ENCODE measurements at places on chromosomes 4 and X.

DNA sequence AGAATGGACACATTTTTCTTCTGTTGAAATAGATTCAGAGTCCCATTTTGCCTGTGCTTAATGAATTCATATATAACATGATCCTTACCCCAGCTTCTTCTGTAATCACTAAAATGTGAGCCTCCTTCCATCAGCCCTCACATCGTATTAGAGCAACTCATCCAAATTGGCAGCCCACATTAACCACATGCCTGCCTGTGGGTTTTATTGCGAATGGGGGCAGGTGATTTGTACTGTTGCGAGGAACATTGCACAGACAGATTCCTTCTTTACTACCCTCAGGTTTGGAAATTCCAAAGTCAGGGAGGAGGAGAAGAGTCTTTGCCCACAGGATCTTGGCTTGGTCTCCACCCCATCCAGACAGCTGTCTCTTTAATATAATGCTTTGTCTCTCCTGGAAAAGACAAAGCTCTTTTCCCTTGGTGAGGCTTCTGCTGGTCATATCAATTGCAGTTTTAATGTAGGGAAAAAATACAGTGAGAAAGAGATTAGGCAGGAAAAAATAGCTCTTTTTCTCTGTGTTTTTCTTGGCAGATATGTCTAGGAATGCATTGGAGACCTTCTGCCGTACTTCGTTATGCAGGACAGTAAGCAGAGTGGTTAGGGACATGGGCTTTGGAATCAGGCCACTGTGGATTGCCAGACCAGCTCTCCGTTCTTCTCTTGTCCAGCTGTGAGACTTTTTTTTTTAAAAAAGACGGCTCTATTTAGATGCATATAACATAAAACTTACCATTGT, 371.2 kb downstream of the AFF2 start:
- peak; percentile 3 for DNase-seq

- DNase-seq: peak; percentile 46
Observed at GRCh38 chr4:83644677-83645659, 109.1 kb downstream of the GPAT3 start.

DNA sequence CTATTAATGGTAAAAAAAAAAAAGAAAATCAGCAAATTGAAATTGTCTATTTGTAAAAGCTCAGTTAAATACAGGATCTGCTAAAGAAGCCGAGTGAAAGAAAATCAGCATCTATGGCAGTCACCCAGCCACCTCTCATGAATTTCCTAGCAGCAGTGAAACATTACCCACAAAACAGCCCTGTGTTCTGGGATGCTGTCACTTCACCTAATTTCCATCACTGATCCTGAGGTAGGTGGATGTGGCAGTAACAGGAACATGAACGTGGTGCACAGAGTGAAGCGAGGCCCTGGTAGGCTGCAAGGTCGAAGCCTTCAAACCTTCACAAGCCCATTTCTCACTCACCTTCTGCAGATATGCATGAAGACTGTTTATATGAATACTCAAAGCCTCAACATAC, 65.2 kb downstream of the RXFP1 start:
- peak; percentile 32 for DNase-seq

DNA sequence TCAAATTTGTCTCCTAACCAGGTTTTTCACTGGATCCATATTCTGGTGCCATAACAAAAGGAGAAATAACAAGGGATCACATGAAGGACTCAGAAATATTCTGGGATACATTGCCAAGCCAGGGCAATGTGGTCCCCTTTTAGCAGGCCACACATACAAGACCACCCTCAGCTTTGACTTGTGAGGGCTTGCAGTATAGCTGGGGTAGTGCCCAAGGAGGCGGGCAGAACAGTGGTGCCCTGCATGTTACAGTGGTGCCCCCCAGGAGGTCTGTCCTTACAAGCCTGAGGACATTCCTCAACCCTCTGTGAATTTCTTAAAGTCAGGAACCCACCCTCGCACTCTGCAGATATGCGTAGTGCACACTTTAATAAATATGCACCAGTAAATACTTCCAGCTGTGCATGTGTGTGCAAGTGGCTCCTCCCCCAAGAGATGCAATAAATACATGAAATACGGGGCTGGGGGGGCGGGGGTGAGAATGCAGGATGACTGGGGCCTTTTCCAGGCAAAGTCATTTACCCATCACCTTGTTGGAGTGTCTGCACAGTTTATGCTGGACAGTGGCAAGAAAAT, 34.4 kb upstream of the TBL1X start:
- no peak for DNase-seq

DNA sequence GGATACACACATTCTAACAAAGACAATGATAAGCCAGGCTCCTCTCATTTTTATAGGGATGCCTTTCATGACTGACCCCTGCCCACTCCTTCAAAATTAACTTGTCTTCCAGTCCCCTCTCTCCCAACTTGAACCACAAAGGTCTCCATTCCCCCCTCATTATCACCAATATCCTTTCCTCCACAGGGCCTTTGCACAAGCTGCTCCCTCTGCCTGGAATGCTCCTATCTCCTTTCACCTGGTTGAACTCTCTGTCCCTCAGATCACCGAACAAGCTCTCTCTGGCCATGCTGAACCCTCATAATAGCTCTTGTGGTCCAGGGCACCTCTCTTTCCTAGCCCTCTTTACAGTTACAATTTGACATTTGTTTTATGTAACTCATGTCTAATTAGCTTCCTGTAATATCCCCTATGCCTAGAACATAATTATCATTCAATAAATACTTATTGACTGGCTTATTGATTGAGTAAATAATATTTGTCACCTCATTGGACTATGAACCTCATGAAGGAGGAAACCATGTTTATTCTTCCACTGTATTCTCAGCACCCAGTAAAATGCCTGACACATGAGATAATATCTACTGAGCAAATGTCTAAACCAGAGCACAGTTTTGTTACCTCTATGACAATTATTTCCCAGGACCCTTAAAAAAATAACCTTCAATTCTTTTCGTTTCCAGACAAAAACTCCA, 266.3 kb upstream of the RASGEF1B start:
- no peak for DNase-seq

GRCh38 chr4:72022553-72022952, 9.2 kb upstream of the NPFFR2 start:
- no peak for DNase-seq

- no peak for DNase-seq
Observed at GRCh38 chr4:100889401-100889800, 371.6 kb upstream of the EMCN start.

GRCh38 chrX:120251471-120252011, 929 bp downstream of the ZBTB33 start:
- DNase-seq: no peak

DNA sequence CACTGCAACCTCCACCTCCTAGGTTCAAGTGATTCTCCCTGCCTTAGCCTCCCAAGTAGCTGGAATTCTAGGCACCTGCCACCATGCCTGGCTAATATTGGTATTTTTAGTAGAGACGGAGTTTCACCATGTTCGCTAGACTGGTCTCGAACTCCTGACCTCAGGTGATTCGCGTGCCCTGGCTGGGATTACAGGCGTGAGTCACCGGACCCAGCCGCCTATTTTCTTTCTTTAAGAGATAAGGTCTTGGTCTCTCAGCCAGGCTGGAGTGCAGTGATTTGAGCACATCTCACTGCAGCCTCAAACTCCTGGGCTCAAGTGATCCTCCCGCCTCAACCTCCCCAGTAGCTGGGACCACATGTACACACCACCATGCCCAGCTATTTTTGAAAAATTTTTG, 166.5 kb downstream of the DHRSX start:
- DNase-seq: no peak
